Activated gamma-delta T cell treated with anti-CD3 and anti-CD28 coated beads, Interleukin-2, amount 50 U/mL, for 16 hours (primary cell): ENCODE measurements at places on chromosomes 6 and 20.

DNA sequence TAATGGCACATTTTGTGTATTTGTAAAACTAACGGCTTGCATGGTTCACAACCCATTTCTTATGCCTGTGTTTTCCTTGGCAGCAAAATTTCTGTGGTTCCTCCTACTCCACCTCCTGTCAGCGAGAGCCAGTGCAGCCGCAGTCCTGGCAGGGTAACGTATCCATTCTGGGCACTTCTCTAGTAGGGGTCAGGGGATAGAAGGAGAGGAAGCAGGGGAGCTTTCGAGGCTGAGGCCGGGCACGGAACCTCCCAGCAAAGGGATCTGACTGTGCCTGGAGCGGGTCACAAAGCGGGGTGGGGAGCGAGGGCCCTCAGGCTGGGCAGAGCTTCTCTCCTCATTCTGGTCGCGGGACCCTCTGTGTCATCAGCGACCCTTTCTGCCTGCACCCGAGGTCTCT lies 58.4 kb downstream of the SYTL3 start:
- DNase-seq, result no peak

GRCh38 chr6:46323312-46323965 lies 152.7 kb upstream of the ENPP5 start:
- DNase-seq, result no peak

DNA sequence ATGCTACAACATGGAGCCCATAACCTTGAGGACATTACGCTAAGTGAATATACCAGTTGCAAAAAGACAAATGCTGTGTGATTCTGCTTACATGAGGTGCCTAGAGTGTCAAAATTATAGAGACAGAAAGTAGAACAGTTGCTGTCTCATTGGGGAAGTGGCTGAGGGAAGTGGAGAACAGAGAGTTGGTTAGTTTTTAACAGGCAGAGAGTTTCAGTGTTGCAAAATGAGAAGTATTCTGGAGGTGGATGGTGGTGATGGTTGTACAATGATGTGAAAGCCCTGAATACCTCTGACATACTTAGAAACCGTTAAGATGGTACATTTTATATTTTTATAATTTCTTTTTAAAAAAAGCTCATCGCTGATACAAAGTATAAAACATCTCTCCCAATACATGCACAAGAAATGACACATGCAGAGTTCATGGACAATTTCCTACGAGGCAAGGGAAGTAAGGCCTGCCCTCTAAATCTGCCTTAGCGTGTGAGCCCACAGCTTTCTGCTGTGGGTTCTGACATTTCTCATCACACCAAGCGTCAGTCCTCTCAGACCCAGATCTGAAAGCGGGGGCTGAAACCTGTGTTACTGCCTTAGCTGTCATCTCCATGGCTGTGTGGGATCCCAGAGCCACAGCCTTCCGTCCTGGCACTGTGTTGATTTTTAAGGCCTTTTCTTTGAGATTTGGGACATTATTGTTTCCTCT lies 126.0 kb downstream of the RNASET2 start:
- DNase-seq, result no peak

DNA sequence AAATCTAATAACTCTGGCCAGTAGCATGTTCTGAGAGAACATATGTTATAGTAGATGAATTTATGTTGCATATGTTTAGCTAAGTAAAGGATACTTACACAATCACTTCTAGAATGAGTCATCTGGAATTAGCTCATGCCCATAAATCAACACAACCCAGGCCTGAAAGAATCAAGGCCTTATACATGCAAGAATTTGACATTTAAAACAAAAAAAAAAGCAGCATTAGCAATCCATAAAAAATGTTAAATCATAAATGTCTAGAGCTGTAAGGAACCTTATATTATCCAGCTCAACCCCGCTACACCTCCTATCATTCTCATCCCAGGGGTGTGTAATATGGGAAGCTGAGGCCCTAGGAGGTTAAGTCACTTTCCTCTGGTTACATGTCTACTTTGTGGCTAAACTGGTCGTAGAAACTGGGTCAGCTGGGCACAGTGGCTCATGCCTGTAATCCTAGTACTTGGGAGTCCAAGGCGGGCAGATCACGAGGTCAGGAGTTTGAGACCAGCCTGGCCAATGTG lies 105.2 kb upstream of the CARMIL1 start:
- DNase-seq, result no peak

- no peak for DNase-seq
These were observed 7.3 kb downstream of the ZC3H12D start for GRCh38 chr6:149477544-149477943.

DNA sequence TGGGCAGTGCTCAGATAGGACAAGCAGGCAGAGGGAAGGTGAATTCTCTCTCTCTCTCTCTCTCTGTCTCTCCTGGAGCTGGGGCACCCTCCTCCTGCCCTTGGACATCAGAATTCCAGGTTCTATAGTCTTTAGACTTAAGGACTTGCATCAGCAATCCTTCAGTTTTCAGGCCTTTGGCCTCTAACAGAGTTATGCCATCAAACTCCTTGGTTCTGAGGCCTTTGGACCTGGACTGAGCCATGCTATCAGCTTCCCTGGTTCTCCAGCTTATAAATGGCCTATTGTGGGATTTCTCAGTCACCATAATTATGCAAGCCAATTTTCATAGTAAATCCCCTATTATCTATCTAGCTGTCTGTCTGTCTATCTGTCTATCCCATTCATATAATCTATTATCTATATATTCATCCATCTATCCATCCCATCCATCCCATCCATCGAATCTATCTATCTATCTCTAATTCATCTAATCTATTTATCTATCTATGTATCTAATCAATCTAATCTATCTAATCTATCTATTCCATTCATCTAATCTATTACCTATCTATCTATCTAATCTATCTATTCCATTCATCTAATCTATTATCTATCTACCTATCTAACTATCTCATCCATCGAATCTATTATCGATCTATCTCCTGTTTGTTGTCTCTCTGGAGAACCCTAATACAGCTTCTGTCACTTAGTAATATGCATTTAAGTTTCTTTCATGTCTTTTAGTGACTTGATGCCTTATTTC lies 48.2 kb upstream of the HIVEP1 start:
- no peak for DNase-seq

GRCh38 chr20:1388741-1389483 lies 3.9 kb downstream of the FKBP1A start:
- no peak for DNase-seq

DNA sequence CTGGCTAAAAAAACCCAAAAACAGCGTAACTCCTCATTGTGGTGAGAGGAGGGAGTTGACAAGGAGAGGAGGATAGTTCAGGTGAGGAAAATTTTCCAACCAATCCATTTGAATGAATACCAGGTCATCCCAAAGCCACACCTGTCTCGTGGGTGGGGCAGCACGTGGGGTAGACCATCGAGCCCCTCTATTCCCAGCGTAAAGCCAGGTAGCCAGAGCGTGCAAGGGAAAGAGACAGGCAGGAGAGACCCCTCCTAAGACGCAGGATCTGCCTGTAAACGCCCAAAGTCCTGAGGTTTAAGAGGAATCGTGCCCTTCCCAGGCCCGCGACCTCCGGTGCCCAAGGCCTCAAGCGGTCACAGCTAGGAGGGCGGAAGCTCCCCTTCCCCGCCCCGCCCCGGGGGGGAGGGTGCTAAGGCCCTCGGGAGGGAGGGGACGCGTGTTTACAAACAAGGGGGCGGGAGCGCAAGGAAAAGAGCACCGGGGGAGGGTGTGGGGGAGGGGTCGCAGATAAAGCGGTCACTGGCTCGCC lies 712 bp downstream of the RXRB start:
- peak; percentile 54 for DNase-seq

- DNase-seq, result no peak
These were observed 2.9 kb downstream of the GSS start for GRCh38 chr20:34952671-34953070.

DNA sequence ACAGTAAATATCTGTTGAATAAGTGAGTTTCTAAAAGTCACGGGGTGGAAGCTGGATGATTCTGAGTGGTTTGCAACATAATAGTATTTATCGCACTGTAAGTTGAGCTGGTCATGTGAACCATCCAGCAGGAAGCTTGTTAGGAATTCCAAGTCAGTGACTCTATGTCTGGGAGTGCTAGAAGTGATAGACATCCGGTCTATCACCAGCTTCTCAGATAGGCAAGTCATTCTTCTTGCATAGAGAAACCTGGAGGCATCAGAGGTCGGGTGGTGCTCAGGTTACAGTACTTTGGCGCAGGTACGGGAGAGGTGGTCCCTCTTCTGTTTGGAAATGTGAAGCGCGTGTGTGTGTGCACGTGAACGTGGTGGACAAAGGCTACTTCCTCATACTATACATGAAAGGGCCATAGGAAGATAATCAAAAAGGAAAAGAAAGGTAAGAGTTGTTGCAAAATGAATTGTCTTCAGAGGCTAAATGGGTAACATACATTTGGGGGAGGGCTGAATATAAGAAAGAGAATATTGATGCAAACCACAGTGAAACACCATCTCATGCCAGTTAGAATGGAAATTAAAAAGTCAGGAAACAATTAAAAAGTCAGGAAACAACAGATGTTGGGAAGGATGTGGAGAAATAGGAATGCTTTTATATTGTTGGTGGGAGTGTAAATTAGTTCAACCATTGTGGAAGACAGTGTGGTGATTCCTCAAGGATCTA lies 299.3 kb upstream of the ZFP64 start:
- no peak for DNase-seq

- DNase-seq, result no peak
These were observed 148.5 kb downstream of the RNGTT start for GRCh38 chr6:88814909-88815308.
